ENCODE measurements at places on chromosomes 11 and 22.
A peak's percentile ranks its signal among the peaks of the same experiment; 100 is the strongest.

DNA sequence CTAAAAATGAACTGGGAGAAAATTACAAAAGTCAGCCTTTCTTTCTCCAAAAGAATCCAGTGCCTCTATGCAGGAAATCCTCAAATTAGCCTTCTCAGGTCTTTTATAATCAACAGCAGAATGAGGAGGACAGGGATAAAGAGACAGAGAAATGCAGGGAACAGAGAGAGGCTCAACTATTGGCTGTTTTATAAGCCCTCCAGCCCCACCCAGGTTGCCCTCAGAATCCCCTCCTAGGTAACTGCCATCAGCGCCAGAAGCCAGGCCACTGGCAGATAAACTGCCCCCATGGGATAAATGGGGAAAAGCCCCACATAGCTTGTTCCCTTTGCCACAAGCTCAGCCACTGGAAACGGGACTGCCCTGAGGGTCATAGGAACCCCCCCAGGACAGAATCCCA lies 10.9 kb upstream of the HMOX1 start:
- DNase-seq: no peak

- no peak for DNase-seq
These were observed 1.6 kb downstream of the PTPRCAP start for GRCh38 chr11:67435727-67436458.

- peak; percentile 81 for DNase-seq
These were observed 6.0 kb upstream of the MAPK11 start for GRCh38 chr22:50276143-50276542.

GRCh38 chr11:12411806-12412727 lies 34.7 kb downstream of the PARVA start:
- DNase-seq: peak; percentile 44

DNA sequence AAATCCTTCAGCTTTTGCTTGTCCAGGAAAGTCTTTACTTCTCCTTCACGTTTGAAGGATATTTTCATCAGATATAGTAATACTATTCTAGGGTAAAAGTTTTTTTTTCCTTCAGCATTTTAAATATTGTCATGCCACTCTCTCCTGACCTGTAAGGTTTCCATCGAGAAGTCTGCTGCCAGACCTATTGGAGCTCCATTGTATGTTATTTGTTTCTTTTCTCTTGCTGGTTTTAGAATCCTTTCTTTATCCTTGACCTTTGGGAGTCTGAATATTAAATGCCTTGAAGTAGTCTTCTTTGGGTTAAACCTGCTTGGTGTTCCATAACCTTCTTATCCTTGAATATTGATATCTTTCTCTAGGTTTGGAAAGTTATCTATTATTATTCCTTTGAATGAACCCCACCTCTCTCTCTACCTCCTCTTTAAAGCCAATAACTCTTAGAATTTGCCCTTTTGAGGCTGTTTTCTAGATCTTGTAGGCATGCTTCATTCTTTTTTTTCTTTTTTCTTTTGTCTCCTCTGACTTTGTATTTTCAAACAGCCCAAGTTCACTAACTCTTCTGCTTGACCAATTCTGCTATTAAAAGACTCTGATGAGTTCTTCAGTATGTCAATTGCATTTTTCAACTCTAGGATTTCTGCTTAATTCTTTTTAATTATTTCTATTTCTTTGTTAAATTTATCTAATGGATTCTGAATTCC lies 12.0 kb upstream of the WEE1 start:
- no peak for DNase-seq

DNA sequence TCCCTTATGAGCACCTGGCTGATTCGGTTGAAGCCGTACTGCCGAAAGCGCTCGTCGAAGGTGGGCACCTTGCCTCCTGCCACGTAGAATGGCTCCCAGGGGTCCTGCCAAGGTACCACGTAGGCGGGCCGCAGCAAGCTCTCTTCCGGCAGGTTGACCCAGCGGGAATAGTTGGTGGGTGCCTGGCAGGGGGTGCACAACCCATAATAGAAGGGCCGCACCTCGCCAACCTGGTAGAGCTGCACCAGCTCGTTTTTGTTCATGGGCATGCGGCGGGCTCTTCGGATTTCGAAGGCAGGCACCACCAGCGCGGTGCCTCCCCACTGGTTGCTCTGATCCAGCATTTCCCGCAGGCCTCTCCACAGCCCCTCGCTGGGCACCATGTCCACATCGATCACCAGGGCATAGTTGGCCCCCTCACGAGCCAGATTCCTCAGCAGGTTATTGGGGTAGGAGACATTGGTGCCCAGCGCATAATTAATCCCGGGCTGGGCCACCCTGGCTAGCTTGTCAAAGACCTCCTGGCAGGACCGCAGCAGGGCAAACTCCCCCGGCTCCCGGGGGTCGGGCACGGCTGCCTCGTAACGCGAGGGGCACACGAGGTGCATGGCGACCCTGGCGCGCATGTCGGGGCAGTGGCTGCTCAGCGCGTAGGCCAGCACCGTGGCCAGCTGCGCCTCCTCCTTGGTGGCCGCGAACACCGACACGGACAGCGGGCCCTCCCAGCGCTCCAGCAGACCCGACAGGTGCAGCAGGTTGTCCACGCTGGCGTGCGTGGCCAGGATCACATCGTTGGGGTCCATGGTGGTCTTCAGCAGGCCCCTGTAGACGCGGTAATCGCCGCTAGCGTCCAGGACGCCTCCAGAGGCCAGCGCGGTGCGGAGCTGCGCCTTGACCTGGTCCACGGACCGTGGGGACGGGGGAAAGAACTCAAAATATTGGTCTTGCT lies 679 bp downstream of the B4GAT1 start:
- no peak for DNase-seq

GRCh38 chr11:65366340-65366773 lies 11.8 kb downstream of the TIGD3 start:
- DNase-seq: no peak

- no peak for DNase-seq
These were observed 261.8 kb upstream of the MTNR1B start for GRCh38 chr11:92707665-92708064.

- DNase-seq: no peak
These were observed 16.1 kb upstream of the NRIP3 start for GRCh38 chr11:9019861-9020260.

- peak; percentile 69 for DNase-seq
These were observed 1.8 kb upstream of the PACS1 start for GRCh38 chr11:66068154-66068821.

- no peak for DNase-seq
These were observed 40.8 kb upstream of the ST14 start for GRCh38 chr11:130118636-130119387.

GRCh38 chr11:40434926-40435325 lies 1024.5 kb downstream of the LRRC4C start:
- DNase-seq: no peak

- DNase-seq: no peak
These were observed 11.3 kb upstream of the TREH start for GRCh38 chr11:118690553-118691304.

DNA sequence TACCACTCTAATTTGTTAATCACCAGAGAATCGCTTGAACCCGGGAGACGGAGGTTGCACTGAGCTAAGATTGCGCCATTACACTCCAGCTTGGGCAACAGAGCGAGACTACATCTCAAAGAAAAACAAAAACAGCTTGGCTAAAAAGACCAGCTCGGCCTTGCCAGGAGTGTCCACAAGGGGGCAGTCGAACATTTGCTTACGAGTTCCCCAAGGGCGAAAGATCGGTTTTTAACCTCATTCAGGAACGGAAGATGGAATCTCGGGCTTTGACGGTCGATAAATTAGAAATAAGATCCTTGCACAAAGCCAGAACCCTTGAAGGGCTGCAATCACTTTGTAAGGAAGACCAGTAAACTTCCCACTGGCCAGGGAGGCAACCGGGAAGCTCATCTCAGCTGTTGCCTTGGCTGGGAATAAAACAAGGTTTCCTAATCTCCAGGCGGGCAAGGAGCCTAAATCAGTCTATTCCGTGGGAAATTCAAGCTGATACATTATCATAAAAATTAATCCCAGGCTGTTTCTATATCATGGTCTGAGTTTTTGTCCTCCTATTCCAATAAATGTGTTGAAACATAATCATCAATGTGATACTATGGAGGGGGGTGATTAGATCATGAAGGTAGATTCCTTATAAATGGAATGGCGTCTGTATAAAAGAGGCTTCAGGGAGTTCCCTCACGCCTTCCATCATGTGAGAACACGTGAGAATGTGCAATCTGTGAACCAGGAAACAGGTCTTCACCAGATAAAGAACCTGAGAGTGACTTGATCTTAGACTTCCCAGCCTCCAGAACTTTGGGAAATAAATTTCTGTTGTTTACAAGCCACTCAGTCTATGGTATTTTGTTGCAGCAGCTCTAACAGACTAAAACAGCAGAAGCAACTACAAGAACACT lies 14.9 kb upstream of the SLC29A2 start:
- DNase-seq: peak; percentile 95

- no peak for DNase-seq
These were observed 746 bp downstream of the CTNND1 start for GRCh38 chr11:57762235-57762861.

GRCh38 chr22:43148581-43148980 lies 2.8 kb upstream of the TSPO start:
- no peak for DNase-seq

DNA sequence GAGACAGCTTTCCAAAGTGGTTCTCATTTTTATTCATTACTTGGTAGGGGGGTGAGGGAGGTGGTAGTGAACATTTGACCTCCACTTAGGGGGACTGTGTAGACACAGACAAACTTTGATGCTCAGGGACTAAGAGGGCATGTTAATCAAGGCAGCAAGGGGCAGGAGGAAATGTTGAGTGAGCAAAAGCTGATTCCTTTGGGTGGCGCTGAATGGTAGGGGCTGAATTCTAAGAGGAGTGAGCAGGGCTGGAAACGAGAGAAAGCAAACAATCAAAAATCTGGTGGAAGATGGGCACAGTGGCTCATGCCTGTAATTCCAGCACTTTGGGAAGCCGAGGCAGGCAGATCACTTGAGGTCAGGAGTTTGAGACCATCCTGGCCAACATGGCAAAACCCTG lies 164.8 kb upstream of the BDNF start:
- no peak for DNase-seq

DNA sequence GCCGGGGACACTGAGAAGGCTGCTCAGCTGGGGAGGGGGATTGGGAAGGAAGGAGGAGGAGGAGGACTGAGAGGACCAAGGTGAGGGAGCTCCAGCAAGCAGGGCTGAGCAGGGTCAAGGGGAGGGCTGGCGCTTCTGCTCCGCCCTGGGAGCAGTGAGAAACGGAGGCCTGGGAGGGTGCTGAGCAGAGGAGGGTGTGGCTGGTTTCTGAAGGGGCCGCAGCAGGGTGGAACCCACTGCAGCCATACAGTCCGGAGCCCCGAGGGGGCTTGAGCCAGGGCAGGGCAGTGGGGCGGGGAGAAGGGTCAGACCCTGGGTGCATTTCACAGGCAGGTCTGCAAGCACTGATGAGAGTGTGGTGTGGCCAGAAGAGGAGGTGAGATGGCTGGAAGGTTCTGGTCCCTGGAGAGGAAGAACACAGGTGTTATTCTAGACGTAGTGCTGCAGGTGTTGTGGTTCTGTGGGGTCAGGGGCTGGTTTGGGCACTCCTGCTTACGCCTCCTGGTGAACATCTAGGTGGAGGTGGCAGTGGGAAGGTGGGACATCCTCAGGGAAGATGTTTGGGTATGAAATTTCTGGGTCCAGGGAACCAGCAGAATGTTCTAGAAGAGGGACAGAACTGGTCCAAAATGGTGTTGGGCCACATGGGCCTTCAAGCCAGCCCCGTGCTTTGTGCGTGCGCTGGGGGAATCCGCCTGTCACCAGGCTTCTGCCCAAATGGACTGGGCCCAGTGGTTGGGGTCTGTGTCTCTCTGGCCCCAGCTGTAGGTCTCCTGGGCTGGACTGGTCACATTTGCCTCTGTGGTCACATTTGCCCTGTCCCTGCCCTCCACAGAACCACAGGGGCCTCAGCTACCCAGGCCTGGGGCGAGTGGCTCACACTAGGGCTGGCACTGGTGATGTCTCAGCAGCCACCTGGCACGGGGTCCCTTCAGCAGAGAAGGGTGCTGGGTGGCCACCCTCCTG lies 714.7 kb downstream of the BRD1 start:
- DNase-seq: no peak

DNA sequence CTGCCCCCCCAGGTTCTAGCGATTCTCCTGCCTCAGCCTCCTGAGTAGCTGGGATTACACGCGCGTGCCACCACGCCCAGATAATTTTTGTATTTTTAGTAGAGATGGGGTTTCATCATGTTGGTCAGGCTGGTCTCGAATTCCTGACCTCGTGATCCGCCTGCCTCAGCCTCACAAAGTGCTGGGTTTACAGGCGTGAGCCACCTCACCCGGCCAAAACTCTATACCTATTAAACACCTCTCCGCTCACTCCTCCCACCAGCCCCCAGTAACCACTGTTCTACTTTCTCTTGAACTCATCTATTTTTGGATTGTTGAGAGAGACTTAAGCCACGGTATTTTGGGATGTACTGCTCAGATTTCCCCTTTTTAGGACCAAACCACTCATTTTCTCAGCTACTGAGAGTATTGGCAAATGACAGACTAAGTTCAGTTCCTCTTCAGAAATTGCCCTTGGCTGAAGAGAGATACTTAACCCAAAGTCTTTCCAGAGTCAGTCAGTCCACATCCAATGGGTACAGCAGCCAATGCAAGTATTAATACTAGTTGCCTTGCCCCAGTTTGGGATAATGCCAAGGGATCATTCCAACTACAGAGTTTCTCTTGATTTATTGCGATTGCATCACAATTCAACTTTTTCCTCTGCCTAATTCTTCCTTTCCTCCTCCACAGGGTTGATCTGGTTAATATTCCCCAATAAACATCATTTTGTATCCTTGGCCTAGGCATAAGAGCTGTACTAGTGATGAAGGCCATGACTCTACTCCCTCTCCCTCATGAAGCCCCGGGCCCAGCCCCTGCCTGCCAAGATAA lies 36.8 kb upstream of the CSTF3 start:
- no peak for DNase-seq

DNA sequence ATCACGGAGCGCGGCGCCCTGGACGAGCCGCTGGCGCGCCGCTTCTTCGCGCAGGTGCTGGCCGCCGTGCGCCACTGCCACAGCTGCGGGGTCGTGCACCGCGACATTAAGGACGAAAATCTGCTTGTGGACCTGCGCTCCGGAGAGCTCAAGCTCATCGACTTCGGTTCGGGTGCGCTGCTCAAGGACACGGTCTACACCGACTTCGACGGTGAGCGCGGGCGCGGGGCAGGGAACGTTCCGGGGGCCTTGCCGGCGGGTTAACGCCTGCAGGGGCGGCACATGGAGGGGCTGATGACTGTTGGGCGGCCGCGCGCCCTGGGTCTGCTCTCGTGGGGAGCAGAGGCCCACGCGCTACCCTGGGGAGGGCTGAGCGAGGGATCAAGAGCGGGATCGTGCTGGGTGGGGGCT lies 1.0 kb downstream of the PIM3 start:
- no peak for DNase-seq

- no peak for DNase-seq
These were observed 10.9 kb downstream of the KMT5B start for GRCh38 chr11:68202165-68202564.

- DNase-seq: no peak
These were observed 1.9 kb upstream of the SMTN start for GRCh38 chr22:31079095-31079642.

GRCh38 chr11:78202733-78203167 lies 14.0 kb downstream of the USP35 start:
- DNase-seq: no peak

- no peak for DNase-seq
These were observed 47.9 kb upstream of the SLC22A9 start for GRCh38 chr11:63321723-63322122.
